ENCODE measurements at places on chromosomes 5 and 9.

DNA sequence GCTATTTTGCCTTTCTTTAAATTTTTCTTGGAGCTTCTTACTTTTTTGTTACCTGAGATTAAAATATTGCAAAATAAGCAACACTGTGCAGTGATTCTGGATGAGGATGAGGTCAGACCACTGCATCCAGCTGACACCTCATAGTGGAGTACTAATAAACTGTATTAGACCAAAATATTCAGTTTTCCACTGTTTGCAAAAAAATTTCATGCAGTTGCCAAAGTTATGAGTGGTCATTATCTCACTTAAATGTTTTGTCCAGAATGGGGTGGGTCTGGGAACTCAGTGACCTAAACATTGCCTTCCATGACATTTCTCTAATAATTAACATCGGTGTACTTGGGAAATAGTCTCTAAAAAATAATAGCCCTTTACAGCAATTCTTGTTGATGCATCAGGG is 143.8 kb downstream of the ADAMTSL1 start:
- DNase-seq: no peak

DNA sequence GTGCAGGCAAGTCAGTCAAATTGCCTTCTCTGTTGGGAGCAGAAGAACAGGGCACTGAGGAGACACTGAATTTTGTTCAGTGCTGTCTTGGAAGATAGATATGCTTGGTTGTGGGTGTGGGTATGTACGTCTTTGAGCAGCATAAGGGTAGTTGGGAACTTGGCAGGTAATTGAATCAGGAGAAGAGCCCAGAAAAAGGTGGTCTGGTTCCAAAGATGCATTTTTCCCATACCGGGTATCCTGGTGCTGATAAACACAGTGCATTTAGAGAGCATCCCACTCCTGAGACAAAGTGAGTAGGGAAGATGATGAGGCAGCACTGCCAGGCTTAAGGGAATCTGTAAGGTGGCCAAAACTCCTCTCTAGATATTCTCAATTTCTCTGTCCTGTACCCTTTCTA is 40.6 kb downstream of the TEK start:
- no peak for DNase-seq

- DNase-seq: no peak
These were observed 7.5 kb downstream of the RNF44 start for GRCh38 chr5:176529741-176530141.

DNA sequence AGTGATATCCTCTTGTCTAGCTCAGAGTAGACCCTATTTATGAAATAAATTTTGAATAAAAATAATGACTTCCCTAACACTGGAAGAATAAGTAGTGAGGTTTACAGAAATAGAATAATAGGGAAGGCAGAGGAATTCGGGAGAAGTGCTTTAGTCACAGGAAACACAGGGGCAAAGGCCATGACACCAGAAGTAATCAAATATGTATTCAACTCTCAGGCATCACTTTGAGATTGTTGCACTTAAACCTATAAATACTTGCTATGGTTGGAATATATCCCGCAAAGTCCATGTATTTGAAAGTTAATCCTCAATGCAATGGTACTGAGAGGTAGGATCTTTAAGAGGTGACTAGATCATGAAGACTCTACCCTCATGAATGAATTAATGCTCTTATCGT is 166.8 kb downstream of the YIPF5 start:
- no peak for DNase-seq

DNA sequence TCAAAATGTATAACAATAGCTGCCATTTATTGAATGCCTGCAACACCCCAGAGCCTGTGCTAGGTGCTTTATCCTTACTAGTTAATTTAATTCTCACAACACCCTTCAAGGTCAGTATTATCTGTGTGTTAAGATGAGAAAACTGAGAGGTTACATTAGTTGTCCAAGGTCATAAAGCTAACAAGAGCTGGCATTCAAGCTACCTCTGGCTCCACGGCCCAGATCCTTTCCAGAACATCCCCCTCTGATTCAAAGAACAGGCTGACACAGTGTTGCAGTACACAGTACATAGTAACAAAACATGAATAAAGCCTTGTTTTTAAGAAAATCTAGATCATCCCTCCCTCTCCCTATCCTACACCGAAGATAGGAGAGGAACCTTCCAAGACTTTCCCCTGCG is 9.4 kb upstream of the FRMPD1 start:
- no peak for DNase-seq

GRCh38 chr5:9046756-9047481 is 499.0 kb downstream of the SEMA5A start:
- no peak for DNase-seq

DNA sequence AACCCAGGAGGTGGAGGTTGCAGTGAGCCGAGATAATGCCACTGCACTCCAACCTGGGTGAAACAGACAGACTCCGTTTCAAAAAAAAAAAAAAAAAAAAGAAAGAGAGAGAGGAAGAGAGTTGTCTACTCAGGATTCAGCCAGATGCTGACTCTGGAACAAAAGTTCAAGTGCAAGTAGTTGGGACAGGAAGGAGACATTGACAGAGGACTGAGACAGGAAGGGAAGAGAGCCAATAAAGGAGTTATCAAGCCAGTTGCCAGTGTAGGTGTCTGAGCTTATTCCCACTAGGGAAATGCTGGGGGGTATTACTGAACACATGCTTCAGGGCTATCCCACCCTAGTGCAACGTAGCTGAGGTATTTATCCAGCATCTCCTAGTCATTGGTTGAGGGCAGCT is 147.7 kb upstream of the SLC1A3 start:
- DNase-seq: no peak

- no peak for DNase-seq
These were observed 110.9 kb downstream of the FOXD1 start for GRCh38 chr5:73337586-73338255.

GRCh38 chr5:81908771-81909170 is 63.1 kb upstream of the ATG10 start:
- DNase-seq: no peak
